ENCODE measurements at places on chromosomes 4 and X.

- DNase-seq, result no peak
These were observed 404.8 kb downstream of the KLHL13 start for GRCh38 chrX:117711782-117712181.

GRCh38 chr4:3679851-3680311, 86.3 kb upstream of the ADRA2C start:
- DNase-seq, result no peak

- no peak for DNase-seq
These were observed 179.7 kb upstream of the NDP start for GRCh38 chrX:44152852-44153251.

DNA sequence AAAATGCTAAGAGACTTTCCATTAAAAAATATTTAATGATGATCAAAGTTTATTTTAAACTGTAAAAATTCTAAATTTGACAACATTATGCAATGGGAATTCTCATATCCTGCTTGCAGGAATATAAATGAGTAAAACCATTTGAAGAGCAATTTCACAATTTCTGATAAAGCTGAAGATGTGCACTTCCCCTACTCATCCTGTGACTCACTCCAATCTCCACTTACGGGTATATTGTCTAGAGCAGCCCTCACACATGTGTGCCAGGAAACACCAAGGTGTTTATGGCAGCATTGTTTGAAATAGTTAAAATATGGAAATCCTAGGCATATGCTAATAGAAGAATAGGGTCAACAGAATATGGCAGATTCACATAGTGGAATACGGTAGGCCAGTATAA, 158.4 kb downstream of the PDHA2 start:
- no peak for DNase-seq

- DNase-seq, result no peak
These were observed 84.3 kb downstream of the PJA1 start for GRCh38 chrX:69080855-69081465.

- DNase-seq, result no peak
These were observed 102.0 kb upstream of the ZNF827 start for GRCh38 chr4:146040623-146041022.

DNA sequence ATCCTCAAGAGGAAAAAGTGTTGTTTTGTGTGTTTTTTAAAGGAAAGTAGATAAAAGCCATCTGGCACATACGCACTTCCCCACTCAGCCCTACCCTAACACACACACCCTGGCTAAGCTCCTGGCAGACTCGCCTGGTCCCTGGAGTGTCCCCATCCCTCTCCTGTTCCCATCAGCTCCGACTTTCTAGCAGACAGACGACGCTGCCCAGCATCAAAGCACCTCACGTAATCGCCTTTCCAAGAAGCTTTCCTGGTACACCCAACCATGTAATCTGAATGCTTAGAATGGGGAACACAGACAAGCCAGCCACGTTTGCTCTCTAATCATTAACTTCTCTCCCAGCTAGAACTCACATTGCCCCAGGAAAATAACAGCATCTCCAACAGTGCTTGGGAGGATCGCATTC, 116.2 kb downstream of the AFAP1 start:
- no peak for DNase-seq

GRCh38 chr4:141027421-141027820, 105.8 kb downstream of the RNF150 start:
- DNase-seq, result no peak

DNA sequence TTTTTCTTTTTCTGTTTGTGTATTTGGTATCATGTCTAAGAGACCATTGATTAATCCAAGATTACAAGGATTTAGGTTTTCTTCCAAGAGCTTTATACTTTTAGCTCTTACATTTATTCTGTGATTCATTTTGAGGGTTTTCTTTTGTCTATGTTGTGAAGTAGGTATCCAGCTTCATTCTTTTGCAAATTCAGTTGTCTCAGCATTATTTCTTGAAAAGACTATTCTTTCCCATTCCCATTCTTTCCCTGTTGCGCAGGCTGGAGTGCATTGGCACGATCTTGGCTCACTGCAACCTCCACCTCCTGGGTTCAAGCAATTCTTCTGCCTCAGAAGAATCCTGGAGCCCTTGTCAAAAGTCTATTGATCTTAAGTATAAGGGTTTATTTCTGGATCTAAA, 164.9 kb downstream of the NAA11 start:
- DNase-seq, result no peak

DNA sequence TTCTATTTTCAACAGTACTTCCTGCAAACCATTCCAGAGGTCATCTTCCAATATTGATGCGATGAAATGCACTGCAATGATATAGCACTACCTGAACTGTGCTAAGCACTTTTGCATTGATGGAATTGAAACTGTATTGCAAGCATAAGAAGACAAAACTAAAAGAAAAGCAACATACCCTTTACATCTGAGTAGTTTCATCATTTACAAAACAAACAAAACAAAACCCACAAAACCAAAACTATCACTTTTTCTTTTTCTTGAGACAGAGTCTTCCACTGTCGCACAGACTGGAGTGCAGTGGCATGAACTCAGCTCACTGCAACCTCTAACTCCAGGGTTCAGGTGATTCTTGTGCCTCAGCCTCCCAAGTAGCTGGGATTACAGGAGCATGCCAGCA, 120.1 kb upstream of the NAP1L5 start:
- no peak for DNase-seq

- DNase-seq, result no peak
These were observed 85.2 kb downstream of the PLAC1 start for GRCh38 chrX:134572816-134573682.

DNA sequence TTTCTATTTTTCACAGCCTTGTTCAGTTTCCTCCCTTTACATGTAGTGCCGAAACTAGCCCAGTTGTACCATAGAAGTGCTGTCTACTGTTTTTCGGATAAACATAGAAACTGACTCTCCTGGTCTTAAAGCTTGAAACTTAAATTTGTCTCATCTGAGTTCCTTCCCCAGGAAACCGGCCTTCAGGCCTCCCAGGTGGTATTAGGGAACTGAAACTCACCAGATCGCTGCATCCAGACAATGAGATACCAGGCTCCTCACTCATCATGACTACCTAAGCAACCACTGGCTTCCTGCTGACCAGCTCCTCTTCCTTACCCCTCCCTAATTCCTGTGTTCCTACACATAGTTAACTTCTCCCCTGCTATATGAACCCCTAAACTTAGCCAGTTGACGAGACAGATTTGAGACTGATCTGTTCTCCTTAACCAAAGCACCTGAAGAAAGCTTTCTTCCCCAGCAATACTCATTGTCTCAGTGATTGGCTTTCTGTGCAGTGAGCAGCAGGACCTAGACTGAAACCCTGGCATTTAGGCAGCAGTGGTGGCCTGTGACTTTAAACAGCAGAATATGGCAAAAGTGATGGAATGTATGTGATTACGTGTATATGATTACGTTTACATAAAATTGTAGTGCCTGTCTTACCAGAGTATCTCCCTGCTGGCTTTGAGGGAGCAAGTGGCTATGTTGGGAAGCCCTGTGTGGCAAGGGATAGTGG, 959.1 kb upstream of the LCORL start:
- DNase-seq, result no peak

DNA sequence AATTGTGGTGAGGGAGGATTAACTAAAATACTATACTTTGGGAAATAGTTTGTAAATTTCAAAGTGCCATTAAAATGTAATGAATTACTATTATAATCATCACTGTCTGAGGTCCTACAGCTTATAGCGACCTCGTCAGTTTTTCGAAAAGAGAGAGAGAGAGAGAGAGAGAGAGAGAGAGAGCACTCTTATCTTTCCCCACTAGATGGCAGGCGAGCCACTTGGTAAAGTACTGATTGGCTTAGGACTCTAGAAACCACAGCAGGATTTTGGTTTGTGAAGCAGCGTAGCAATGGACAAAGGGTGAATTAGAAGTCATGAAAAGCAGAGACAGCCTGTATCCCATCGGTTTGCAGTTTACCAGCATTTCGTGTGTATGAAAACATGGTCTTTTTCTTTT, 52.5 kb downstream of the LINC00632 start:
- peak; percentile 29 for DNase-seq

GRCh38 chrX:70479247-70479921, 34.7 kb downstream of the DLG3 start:
- peak; percentile 18 for DNase-seq

GRCh38 chr4:114209584-114209983, 230.1 kb upstream of the ARSJ start:
- DNase-seq, result no peak

- no peak for DNase-seq
These were observed 69.0 kb downstream of the MRPL1 start for GRCh38 chr4:77931452-77932135.

DNA sequence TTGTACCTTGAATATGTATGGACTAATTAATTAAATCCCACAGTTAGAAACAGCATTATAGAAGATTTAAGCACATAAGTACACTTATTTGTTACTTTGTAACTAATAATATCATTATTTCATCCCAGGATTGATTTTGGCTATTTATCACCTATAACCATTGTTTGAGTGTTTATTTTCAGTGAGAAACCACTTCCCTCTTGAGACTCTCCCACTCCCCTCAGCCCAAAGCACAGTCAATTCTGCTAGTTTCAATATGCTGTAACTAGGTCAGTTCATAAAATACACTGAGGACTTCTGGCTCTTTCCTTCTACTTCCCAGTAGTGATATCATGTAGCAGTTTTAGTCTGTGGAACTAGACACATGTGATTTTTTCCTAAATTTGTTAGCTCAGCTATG, 16.3 kb downstream of the OFD1 start:
- no peak for DNase-seq

DNA sequence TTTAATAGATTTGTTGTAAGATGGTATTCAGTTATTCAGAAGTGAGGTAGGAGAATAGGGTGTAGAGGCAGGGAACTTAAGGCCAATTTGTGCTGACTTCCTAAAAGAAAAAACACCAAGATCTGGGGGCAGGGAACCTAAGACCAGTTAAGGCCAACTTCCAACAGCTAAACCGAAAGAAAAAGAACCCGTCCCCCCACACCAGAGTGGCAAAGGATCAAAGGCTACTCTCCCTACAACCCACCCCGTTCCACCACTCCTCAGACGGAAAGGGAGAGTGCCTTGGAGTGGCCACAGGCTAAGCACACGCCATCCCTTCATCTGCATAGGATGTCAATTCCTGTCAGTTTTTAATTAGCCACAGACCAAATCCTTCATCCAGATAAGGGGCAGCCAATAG, 3.7 kb upstream of the ZNF718 start:
- DNase-seq, result no peak

DNA sequence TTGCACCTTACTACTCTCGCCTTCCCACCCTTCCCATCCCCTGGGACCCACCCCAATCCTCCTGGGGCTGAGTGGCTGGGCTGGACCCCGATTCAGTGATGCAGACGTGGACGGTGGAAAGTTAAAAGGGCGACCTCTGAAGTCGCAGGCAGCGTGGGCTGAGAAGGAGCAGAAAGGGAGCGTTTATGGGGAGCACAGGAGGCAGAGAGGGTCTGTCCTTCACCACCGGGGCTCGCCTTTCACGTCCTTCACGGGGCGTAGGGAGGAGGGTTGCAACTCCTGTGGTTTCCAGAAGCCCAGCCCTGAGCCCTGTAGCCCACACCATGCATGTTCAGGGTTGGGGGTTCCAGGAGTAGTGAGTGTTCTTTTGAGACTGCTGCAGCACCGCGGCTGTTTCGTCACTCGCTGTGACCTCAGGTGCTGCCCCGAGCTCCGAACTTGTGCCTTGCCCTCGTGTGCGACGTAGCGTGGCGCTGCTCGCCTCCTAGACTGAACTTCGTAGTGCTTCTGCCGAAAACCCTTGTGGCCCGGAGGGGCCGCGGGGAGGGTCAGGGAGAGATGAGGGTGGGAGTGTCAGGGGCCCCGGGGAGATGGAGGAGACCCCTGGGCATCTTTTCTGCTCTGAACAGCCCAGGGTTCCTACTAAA, 1.6 kb downstream of the NHS start:
- DNase-seq, result no peak

DNA sequence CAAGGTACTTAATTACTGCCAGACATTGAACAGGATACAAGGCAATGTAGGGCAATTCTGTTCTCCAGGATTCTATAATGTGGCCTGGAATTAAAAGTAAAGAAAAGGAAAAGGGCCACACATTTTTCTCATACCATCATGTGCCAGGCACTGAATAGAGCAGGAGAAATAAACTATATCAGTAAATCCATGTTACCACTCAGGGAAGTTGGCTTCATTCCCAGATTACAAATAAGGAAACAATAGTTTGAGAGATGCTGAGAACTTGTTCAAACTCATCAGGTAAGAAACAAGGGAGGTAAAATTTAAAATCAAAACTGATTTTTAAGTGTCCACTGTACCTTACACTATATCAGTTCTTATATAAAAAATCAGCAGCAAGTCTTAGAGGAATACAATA, 645.0 kb upstream of the ATOH1 start:
- DNase-seq, result no peak

GRCh38 chrX:578531-578930, 52.1 kb upstream of the SHOX start:
- no peak for DNase-seq

- no peak for DNase-seq
These were observed 145.9 kb downstream of the CPE start for GRCh38 chr4:165524532-165525190.

DNA sequence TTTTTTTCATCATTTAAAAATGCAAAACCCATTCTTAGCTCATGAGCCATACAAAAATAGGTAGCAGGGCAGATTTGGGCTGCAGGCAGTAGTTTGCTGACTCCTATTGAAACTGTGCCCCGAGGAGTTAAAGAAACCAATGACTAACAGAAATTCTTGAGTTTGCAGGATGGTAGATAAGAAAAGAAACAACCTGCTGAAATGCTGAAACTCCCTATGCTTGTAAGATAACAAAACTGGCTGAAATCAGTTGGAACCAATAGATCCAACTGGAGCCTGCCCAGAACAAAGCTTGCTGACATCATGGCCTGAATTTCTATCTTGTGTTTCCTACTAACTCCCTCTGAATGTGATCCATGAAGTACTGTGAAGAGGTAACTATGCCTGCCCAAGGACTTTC, 68.6 kb downstream of the ANOS1 start:
- DNase-seq, result no peak

DNA sequence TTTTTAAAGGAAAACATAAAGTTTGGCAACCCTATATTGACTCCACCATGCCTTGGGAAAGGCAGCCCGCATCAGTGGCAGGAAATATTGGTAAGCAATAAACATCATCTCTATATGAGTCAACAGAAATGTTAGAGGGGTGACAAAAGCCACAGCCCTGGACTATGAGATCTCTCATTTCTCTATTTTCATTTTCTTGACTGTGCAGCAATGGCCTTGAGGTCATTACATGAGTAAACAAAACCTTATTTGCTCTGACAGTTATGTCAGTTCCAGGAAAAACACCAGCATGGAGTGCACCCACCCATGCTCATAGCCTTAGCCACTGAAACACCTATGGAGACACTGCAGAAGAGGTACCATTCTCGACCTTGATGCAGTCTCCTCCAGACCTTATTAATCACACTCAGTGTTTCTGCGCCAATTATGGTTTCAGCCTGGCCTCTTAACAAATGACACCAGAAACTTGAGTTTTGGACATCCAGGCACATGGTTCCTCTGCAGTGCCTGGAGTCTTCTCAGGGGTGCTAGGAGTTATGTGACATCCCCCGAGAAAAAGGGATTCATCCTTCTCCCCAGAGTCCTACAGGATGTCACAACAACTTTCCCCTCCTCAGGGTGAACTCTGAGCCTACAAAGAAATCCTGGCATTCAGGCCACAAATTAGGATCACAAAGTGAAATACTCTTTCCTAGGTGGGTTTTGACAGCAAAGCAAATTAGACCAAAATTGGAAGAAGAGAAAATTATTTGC, 16.0 kb upstream of the HPGD start:
- no peak for DNase-seq

All from fibroblast of skin of left biceps (primary cell).